Activated T-helper 9 cell treated with anti-CD3 and anti-CD28 coated beads, Interleukin-2, amount 50 U/mL, for 16 hours (primary cell): ENCODE measurements at places on chromosomes 5 and 9.

DNA sequence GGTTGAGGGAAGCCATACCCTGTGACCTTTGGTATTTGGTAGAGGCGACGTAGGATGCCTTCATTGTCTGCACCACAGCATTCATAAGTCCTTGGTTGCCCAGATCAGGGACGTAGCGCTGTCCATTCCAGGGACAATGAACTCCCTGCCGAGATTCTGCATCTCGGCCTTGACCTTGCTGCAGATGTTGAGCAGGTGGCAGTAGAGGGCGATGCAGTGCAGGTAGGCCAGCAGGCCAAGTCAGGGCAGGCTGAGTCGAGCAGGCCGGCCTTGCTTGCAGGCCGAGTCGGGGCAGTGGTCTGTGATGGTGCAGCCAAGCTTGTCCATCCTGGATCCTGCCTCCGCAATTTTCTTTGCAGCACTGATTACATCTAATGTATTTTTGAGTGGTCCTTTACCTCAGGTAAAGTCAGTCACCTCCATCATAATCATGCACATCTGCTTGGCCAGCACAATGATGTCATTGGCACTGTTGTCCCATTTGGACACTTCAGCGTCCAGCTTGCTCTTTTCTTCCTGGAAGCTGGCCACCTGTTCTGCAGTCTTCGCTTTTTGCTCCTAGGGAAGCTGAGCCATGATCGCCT, 93.4 kb upstream of the CCDC112 start:
- DNase-seq, result no peak

- no peak for DNase-seq
These were observed 406.8 kb downstream of the CCDC171 start for GRCh38 chr9:15959663-15960062.

DNA sequence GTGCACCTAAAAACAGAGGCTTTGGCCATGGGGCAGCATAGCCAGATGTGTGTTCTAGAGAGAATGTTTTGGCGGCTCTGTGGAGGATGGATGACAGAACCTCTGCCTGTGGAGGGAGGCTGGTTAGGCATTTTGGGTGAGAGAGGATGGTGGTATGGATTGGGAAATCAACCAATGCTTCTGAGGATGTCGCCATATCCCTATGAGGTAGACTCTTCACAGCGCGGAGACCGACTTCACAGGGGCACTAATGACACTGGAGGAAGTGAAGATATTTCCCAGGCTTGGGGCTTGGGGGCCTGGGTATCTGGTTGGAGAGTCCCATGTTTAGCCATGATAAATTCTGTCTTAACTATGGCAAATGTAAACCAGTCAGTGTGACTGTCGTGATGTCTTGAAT, 140.6 kb upstream of the KLF4 start:
- DNase-seq, result no peak

DNA sequence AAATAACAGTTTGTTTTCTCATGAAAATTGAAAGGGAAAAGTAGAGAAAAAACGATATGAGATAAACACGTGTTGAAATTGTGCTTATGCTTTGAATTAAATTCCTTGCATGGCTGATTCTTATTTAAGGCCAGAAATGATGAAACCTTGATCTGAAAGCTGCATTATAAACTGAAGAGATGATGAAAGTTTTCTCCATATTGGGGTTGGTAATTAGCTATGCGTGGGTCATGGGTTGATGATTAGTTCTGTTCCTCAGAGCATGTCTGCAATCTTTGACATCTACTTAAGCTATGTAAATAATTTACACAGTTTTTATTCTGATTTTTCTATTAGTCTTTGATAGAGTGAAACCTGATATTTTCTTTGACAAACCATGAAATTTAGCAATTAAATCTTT, 264.1 kb downstream of the CD180 start:
- no peak for DNase-seq

DNA sequence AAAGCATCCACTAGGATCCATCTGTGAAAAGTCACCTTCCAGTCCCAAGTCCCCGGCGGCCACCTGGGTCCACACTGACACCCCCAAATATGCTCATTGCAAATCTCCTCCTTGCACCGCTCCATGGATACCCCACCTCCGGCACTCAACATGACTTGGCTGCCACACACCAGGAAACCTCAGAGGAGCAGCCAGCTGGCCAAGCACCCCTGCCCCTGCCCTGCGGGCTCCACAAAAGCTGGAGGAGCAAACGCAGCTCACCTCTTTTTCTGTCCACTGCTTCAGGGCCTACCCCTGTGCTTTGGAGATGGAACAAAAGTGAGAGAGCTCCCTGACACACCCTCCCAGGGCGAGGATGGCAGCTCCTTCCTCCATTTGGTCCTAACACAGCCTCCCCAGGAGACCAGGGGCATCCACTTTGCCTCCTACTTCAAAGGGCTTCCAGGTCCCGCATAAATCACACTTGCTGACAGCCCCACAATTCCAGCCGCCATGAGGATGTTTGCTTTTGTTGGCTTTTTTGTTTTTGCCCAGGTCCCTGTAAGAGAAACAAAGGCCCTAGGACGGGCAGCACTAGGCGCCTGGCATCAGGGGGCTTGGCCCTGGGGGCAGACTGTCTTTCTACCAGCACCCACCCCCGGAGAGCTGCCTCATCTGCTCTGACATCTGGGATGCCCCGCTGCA, 14.8 kb downstream of the ROR2 start:
- DNase-seq, result no peak
